ENCODE measurements at places on chromosomes 12 and 14. TPM values are rescaled to one million over a fixed set of nuclear protein-coding genes. Genes with fewer than 3 reads are reported as not detected.

CD69 gene
- 1.2 TPM for total RNA-seq

GPHB5 gene
- not detected for total RNA-seq

MMAB gene
- total RNA-seq, result 40.1 TPM

KSR2 gene
- 0.20 TPM for total RNA-seq

GUCY2C gene
- total RNA-seq, result not detected
